ENCODE measurements at places on chromosomes 11 and 22. TPM values are rescaled to one million over a fixed set of nuclear protein-coding genes. Genes with fewer than 3 reads are reported as not detected.

The FGF19 gene
- not detected for total RNA-seq

The ROBO3 gene
- total RNA-seq: 15.7 TPM

The TMEM191C gene
- total RNA-seq: 1.4 TPM

The IFITM10 gene
- 10.7 TPM for total RNA-seq

DNA sequence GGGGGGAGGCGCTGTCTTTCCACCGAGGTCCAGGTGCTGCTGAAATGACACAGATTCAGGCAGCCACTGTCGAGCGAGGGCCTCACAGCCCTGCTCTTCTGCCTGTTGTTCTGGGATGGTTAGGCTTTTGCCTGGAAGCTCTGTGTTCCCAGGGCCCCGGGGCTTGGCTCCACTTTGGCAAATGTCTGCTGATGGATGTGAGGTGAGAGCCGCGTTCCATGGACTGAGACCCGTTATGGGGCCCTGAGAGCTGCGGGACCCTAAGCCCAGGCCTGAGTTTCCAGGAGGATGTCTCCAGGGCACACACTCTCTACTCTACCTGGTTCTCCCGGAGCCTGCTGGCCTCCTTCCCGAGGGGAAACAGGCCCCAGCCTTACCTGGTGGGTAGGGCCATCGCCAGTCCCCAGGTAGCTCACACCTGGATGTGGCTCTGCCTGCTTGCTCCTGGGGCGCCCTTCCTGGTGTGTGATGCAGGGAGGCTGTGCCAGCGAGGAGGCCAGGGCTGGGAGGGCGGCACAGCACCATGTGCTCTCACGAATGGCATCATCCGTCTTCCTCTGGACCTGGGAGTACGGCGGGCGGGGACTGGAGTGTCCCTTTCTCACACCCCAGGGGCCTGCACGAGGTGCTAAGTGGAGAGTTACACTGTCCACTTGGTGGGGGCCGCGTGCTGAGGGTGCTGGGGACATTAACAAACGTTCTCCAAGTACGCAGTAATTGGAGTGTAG is 435.5 kb downstream of the TBC1D22A start:
- no peaks in the 10 kb centered on the region for H3K36me3 ChIP-seq
- H3K4me3 ChIP-seq: no peak overlapping the region
- H3K27ac ChIP-seq: no peak overlapping the region
- no peaks in the 10 kb centered on the region for H3K4me1 ChIP-seq
- H3K27me3 ChIP-seq: no peaks in the 10 kb centered on the region

GRCh38 chr11:575313-575995 is 816 bp upstream of the PHRF1 start:
- H3K27me3 ChIP-seq: no peaks in the 10 kb centered on the region
- no peak for DNase-seq
- no peaks in the 10 kb centered on the region for H3K4me1 ChIP-seq
- H3K4me3 ChIP-seq: peak overlapping the region; percentile 52
- H3K36me3 ChIP-seq: no peaks in the 10 kb centered on the region

DNA sequence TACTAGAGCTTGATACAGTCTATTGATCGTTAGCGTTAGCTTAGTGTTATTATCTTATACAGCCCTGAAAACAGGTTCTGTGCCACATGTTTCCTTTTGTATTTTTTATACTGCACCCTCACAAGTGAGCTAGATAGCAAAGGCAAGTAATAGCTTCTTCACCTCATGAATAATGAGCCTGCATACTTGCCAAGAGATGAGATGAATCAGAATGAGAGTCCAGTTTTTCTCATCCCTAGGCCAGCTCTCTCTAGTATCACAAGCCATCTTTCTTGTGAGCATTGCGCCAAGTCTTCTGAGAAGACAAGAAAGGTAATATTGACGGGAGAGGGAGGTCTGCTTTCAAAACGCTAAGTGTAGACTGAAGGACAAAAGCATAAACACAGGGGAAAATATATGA is 8.7 kb upstream of the CARD18 start:
- DNase-seq: no peak
- H3K27me3 ChIP-seq: no peaks in the 10 kb centered on the region
- H3K27ac ChIP-seq: no peak overlapping the region
- H3K36me3 ChIP-seq: no peaks in the 10 kb centered on the region
- no peak overlapping the region for H3K4me3 ChIP-seq
- no peaks in the 10 kb centered on the region for H3K4me1 ChIP-seq

GRCh38 chr11:78200553-78200952 is 11.8 kb downstream of the USP35 start:
- no peak overlapping the region for H3K4me3 ChIP-seq
- peak; percentile 40 for DNase-seq
- no peaks in the 10 kb centered on the region for H3K4me1 ChIP-seq
- no peak overlapping the region for H3K27ac ChIP-seq

GRCh38 chr11:59221441-59221840 is 8.7 kb upstream of the MPEG1 start:
- H3K36me3 ChIP-seq: no peaks in the 10 kb centered on the region
- H3K4me1 ChIP-seq: peaks cover 2% of the 10 kb centered on the region
- H3K4me3 ChIP-seq: no peak overlapping the region
- no peak for DNase-seq

- H3K4me3 ChIP-seq: no peak overlapping the region
- H3K36me3 ChIP-seq: no peaks in the 10 kb centered on the region
- no peak overlapping the region for H3K27ac ChIP-seq
Measured at GRCh38 chr11:118180300-118180703, 3.9 kb upstream of the SCN2B start.

GRCh38 chr11:129285402-129285786 is 90.3 kb upstream of the BARX2 start:
- no peak overlapping the region for H3K27ac ChIP-seq
- no peaks in the 10 kb centered on the region for H3K27me3 ChIP-seq
- H3K36me3 ChIP-seq: no peaks in the 10 kb centered on the region
- DNase-seq: no peak
- no peak overlapping the region for H3K4me3 ChIP-seq

DNA sequence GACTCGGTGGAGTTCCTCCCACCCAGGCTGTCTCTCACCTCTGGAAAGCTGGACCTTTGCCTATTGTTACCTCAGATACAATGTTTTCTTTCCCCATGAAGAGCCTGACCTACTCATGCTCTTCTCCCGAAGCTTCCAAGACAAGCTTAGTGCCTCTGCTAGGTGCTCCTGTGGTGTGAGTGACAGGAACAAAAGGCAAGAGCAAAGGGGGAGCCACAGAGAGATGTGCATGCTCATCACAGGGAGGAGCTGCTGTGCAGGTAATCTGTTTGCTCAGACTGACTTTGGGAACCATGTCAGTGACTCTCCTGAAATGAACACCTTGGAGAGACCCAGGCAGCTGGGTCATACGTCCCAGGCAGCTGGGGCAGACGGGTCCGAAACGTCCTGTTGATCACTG is 53.6 kb upstream of the VSTM5 start:
- H3K27me3 ChIP-seq: no peaks in the 10 kb centered on the region
- H3K4me1 ChIP-seq: no peaks in the 10 kb centered on the region
- H3K4me3 ChIP-seq: no peak overlapping the region
- no peak for DNase-seq
- H3K36me3 ChIP-seq: no peaks in the 10 kb centered on the region

Measured in aorta (tissue), 5 donors.